NCI-H1105 (cell line): ENCODE measurements at places on chromosomes 12 and 14.

DNA sequence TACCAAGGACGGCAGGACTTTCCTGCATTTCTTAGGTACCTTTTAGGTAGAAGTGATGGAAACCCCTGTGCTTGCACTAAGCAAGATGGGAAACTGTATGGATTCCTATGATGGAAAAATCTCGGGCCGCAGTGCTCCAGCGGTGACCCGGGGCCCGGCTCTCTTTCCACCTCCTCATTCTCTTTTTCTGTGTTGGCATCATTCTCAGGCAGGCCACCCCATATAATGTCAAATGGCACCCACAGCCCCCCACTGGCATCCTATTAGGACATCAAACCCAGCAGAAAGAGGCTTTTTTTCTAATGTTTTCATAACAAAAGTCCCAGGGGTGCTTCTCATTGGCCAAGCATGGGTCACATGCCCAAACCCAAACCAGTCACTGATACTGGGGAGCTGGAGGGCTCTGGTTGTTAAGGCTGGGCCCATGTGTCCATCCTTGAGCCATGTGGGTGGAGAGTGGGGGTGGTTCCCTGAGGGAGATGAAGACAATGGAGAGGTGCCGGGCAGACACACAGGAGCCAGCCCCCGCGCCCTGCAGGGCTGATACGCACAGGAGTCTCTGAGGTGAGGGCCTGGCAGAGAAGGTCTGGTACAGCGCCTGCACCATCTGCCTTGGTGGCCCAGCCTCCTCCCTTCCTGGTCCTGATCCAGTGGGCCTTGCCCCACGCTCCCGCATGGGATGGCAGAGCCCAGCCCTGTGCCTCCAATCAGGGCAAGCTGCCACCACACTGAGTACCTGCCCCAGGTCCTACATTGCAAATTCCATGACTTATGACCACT is 142.1 kb downstream of the CALM1 start:
- no peak for DNase-seq

DNA sequence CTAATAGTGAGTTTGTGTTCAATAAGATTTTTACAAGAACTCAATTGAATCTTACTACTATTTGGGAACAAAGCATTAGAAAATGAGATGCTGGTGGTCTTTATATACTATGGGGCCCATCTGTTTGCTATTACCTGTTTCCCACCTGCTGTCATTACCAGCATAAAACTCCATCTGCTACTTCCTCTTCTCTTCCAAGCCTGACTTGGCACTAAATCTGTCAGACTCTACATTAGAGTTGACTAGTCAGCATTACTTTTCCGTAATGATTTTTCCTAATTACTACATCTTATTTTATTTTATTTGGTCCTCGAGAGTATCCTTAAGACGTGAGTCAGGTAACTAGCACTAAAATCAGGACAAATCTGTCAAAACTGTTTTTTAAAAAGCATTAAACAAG is 68.1 kb upstream of the KRR1 start:
- DNase-seq = no peak

GRCh38 chr14:33061667-33062325 is 123.1 kb downstream of the NPAS3 start:
- no peak for DNase-seq

- no peak for DNase-seq
Measured at GRCh38 chr12:3002646-3003045, 43.4 kb downstream of the TEAD4 start.

GRCh38 chr12:89928467-89928866 is 219.8 kb upstream of the ATP2B1 start:
- no peak for DNase-seq

DNA sequence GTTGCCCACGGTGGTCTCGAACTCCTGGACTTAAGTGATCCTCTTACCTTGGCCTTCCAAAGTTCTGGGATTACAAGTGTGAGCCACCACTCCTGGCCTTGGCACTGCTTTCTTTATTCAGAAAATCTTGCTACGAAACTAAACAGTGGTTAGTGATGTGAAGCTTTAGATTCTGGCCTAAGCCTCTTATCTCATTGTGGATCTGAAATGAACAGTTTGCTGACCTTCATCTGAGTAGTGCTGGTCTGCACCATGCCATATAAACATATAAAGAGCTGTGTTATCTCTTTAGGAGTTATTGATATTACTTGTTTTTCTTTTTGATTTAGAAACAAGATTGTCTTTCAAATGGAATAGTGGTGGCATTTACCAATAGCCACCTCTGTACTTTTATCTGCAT is 22.6 kb downstream of the SRGAP1 start:
- DNase-seq = no peak

GRCh38 chr14:49420201-49420600 is 166.0 kb downstream of the RPS29 start:
- DNase-seq = no peak

GRCh38 chr12:129534966-129535750 is 368.7 kb downstream of the TMEM132D start:
- DNase-seq = no peak

DNA sequence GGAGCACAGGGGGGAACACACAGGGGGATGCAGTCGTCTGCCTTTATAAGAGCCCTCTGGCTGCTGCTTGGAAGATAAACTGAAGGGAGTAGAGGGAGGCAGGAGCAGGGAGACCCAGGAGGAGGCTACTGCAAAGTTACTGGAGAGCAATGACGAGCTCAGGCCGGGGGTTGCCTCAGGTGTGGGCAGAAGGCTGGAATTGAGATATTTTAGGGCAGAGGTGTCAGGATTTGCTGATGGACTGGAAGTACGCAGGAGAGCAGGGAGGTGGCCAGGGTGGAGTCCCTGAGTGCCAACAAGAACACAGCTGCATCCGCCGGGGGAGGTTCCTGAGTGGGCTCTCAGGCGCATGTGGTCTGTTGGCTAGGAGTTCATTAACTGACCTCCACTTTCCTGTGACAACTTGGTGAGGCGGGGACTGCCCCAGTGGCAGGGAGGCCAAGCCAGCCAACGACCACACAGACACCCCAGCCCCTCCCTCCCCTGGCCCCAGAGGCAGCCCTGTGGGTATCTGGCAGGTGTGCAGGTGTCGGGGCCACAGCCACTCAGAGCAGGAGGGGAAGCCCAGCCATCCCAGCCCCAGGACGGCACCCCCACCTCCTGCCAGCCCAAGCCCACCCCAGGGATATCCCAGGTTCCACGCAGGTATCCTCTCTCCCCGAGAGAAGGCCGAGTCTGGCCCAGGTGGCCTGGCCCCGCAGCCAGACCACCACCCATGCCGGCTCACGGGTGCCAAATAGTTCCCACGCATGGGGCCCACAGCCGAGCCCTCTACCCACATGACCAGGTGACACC is 85.4 kb downstream of the NCOR2 start:
- no peak for DNase-seq

DNA sequence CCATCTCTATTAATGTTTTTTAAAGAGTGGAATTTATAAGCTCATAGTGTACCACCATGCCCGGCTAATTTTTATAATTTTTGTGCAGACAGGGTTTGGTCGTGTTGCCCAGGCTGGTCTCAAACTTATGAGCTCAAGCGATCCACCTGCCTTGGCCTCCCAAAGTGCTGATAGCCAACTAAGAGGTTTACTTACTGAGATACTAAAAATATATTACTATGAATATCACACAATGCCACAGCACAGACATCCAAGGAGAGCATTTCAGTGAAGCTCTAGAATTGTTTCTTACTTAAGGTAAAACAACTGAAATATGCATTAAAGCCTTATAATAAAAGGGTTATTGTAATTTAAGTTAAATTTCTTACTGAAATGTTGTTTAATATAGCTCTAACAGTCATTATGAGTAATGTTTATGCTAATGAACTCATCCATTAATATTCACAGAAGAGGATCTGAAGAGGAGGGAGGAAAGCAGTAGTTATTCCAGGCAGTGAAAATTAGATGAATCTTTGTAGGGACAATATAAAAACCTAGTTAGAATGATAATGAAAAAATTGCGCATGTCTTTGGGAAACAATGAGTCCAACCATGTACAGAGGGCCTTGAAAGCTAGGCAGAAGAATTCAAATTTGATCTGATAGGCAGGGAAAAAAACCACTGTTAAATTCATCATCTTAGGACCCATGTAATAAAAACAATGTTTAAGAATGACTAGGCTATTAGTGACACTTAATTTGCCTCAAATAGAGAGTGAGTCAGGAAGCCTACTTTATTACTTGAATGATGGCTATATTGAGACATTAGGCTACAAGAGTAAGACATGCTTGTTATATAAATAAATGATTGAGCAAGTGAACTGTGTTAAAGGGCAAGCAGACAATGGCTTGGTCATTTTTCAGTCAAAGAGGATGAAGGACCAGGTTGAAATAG is 99.2 kb downstream of the SLC41A2 start:
- no peak for DNase-seq

DNA sequence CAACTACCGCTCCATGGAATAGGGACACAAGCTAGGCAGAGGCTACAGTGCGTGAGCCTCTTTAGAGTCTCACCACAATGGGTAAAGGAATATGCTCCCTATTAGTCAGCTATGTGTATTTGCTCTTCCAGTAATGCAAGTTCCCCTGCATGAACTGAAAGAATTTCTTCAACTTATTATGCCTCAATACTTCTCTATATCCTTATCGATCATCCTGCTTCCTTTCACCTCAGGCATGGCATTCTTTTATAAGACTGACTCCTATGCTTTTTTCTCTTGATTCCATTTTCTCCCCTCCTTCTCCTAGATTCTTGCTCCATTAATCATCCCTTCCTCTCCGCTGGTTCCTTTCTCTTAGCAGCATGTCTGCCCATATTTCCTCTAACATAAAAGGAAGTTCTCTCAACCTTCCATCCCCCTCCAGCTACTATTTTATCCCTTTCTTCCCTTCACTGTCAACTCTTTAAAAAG is 94.5 kb upstream of the CPM start:
- no peak for DNase-seq

- no peak for DNase-seq
Measured at GRCh38 chr12:45244561-45245343, 28.9 kb downstream of the ANO6 start.

DNA sequence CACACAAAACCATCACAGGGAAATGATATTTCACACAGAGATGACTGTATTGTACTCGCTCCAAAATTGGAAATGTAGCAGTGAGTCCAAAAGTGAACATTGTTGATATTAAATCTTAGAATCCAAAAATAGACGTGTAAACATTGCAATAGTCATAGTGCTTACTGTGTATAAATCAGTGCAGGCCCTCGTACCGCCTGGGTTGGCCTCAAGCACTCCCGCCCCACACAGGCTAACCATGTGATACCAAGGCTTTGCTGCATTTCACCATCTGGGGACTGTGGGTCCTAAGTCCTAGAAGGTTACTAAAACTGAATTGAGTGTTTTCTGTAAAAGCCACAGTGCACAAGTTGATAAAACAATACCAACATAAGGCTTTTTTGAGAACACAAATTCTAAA is 107.3 kb downstream of the PPP2R5E start:
- DNase-seq = no peak

DNA sequence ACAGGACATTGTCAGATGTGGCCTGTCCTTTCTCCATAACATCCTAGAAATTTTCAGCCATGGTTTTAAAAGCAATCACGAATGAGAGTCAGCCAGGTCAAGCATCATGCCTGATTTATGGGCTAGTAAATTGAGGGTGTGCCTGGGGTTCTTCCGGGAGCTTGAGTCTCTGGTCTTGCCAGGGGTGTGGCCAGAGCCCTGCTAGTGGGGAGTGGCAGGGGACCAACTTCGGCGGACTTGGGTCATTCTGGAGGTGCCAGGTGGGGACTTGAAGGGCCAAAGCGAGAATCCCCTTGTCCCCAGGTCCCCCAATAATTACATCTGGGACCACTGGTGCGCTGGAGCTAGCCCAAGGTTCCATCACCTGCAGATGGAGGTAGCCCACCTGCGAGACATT is 5.7 kb downstream of the OTUB2 start:
- no peak for DNase-seq

GRCh38 chr14:71780822-71781221 is 151.4 kb upstream of the RGS6 start:
- no peak for DNase-seq

DNA sequence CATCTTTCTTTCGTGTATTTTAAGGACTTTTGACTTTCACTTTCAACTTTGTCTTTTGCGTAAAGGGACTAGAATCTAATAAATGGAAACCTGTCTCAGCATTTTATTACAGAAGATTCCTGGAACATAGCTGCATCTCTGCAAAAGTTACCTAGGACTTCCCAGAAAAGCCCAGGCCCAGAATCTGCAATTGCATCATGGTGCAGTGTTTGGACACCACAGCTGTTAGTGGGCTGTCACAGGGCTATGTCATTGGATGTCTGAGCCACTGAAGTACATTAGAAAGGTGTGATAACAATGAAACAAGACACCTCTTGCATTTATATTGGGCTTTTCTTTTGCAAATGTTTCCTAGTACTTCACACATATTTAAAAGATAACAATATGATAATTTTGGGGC is 199.9 kb upstream of the IGF1 start:
- DNase-seq = no peak

- no peak for DNase-seq
Measured at GRCh38 chr14:73744874-73745529, 30.8 kb upstream of the PNMA1 start.

GRCh38 chr12:46609674-46610073 is 216.1 kb downstream of the SLC38A4 start:
- no peak for DNase-seq

DNA sequence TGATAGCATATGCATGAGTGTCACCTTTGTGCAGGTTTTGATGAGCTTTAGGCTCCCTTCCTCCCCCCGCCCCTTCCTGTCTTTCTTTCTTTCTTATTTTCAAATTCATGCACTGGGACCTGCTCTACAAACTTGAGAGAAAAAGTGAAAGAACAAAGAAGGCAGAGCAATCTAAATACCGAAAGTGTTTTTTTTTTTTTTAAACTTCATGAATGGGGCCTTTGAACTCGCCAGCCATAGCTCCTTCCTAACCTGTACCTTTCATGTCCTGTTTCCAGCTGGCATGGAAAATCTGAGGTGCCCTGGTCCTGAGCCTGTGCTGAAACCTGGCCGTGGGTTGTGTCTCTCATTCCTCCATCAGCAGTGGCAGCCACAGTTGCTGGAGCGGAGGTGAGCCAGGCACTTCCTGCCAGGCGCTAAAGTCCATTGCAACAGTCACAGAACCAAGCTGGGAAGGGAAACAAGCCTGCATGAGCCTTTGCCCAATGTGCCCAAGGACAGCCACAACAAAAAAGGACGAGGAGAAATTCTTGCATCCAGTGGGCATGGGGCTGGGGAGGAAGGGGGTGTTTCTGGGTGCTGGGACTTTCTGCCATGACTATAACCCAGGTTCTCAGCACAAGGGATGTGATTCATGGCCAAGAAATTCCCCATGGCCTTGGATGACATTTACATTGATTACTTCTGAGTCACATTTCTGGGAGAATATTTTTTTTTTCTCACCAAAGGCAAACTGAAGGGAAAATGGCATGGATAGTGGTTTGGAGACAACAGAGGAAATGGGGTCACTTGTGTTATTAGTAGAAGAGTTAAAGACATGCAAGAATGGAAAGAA is 102.7 kb downstream of the TMEM30B start:
- no peak for DNase-seq
